PC-9 (cell line): ENCODE measurements at places on chromosomes 3 and 15. TPM values are rescaled to one million over a fixed set of nuclear protein-coding genes. Genes with fewer than 3 reads are reported as not detected.
A peak's percentile ranks its signal among the peaks of the same experiment; 100 is the strongest.

DNA sequence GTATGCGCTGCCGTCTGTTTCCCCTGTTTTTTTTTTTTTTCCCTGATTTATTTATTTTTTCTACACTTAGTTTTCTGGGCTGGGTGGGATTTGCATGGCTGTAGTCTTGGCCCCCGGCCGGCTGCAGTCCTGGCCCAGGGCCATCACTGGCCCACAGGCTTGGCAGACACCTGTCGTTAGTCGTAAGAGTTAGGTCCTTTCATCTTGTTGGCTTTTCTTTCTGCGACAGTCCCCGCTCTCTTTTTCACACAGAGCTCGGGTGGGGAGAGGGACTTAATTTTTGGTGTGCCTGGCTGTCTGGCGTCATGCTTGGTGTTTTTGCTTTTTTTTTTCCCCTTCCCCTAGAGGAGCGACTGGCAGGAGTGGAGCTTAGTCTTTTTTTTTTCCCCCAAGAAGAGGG is 183.4 kb downstream of the KLF13 start:
- no peak overlapping the region for H3K4me3 ChIP-seq
- H3K27ac ChIP-seq, result no peak overlapping the region
- H3K36me3 ChIP-seq, result no peaks in the 10 kb centered on the region
- no peak for DNase-seq
- H3K4me1 ChIP-seq, result no peaks in the 10 kb centered on the region
- H3K27me3 ChIP-seq, result no peaks in the 10 kb centered on the region

- no peak overlapping the region for H3K27ac ChIP-seq
- no peak overlapping the region for H3K4me3 ChIP-seq
- DNase-seq, result no peak
- H3K27me3 ChIP-seq, result no peaks in the 10 kb centered on the region
Observed at GRCh38 chr3:29212789-29213433, 68.0 kb upstream of the RBMS3 start.

GRCh38 chr3:188689101-188689574 is 482.6 kb upstream of the TPRG1 start:
- no peak overlapping the region for H3K4me3 ChIP-seq
- H3K4me1 ChIP-seq, result no peaks in the 10 kb centered on the region
- DNase-seq, result no peak
- no peaks in the 10 kb centered on the region for H3K27me3 ChIP-seq
- no peak overlapping the region for H3K27ac ChIP-seq

- peak; percentile 70 for DNase-seq
- H3K27ac ChIP-seq, result no peak overlapping the region
- H3K4me1 ChIP-seq, result no peaks in the 10 kb centered on the region
- H3K4me3 ChIP-seq, result no peak overlapping the region
- H3K36me3 ChIP-seq, result no peaks in the 10 kb centered on the region
Observed at GRCh38 chr3:38004415-38005075, 14.0 kb downstream of the VILL start.

DNA sequence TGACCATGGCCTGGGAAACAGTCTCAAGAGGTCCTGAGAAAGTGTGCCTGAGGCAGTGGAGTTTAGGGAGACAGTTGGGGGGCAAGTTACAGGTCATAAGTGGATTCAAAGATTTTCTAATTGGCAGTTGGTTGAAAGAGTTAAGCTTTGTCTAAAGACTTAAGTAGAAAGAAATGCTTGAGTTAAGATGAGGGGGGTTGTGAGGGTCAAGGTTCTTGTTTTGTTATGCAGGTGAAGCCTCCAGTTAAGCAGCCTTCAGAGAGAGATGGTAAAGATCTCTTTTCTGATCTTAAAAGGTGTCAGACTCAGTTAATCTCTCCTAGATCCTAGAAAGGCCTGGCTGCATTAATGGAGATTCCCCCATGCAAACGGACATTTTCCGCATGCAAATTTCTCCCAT is 356.3 kb upstream of the C2CD4B start:
- no peaks in the 10 kb centered on the region for H3K4me1 ChIP-seq
- no peak overlapping the region for H3K4me3 ChIP-seq
- no peaks in the 10 kb centered on the region for H3K36me3 ChIP-seq

- no peak for DNase-seq
- H3K27me3 ChIP-seq, result no peaks in the 10 kb centered on the region
Observed at GRCh38 chr3:164460851-164461250, 617.4 kb downstream of the SI start.

GRCh38 chr3:55162031-55162795 is 234.4 kb upstream of the LRTM1 start:
- no peaks in the 10 kb centered on the region for H3K36me3 ChIP-seq
- no peak overlapping the region for H3K4me3 ChIP-seq
- peak overlapping the region; percentile 24; the same call in 1 of the 2 replicates for H3K27ac ChIP-seq
- DNase-seq, result peak; percentile 44

DNA sequence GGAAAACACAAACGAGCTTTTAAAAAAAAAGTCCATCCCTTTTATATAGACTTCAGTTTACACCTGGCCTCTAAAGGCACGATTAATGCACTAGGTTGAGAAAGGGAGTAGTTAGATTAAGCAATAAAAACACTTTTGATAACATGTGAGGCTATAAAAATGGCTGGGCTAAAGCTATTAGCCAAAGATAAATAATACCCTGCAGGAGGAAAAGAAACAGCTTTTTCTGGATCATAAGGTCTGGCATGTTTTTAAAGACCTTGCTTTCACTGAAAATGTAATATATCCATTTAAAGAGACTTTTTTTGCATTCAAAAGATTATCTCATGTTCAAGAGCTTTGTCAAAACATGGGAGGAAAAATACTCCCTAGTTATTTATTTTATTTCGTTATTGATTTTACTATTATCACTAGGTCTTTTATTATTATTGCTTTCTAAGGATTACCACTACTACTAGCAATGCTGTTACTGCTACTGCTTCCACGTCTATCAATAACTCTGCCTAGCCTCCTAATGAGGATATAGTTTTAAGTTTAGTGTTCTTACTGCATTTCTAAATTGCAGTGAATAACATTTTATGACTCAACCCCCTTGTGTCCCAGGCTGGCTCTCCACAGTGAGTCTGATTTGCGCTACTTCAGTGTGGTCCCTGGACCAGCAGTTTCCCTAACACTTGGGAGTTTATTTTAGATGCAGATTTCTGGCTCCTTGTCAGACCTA is 93.4 kb downstream of the THRB start:
- no peaks in the 10 kb centered on the region for H3K27me3 ChIP-seq
- H3K27ac ChIP-seq, result no peak overlapping the region
- no peak for DNase-seq
- no peaks in the 10 kb centered on the region for H3K36me3 ChIP-seq

- peaks cover 41% of the 10 kb centered on the region for H3K4me1 ChIP-seq
- no peak overlapping the region for H3K4me3 ChIP-seq
- no peak for DNase-seq
- H3K27me3 ChIP-seq, result no peaks in the 10 kb centered on the region
- H3K36me3 ChIP-seq, result peaks cover 18% of the 10 kb centered on the region
Observed at GRCh38 chr3:14147066-14147435, 22.2 kb downstream of the TMEM43 start.

GRCh38 chr3:122356402-122356801 is 26.6 kb downstream of the MIX23 start:
- H3K36me3 ChIP-seq, result peaks cover 4% of the 10 kb centered on the region; the same call in 1 of the 2 replicates
- H3K4me1 ChIP-seq, result no peaks in the 10 kb centered on the region
- H3K27me3 ChIP-seq, result no peaks in the 10 kb centered on the region

GRCh38 chr3:8647137-8647985 is 2.8 kb upstream of the SSUH2 start:
- DNase-seq, result no peak
- no peaks in the 10 kb centered on the region for H3K4me1 ChIP-seq
- H3K27me3 ChIP-seq, result no peaks in the 10 kb centered on the region

- no peaks in the 10 kb centered on the region for H3K36me3 ChIP-seq
- H3K4me1 ChIP-seq, result peaks cover 17% of the 10 kb centered on the region
- no peaks in the 10 kb centered on the region for H3K27me3 ChIP-seq
Observed at GRCh38 chr3:194687638-194688199, 2.0 kb downstream of the FAM43A start.

- H3K36me3 ChIP-seq, result no peaks in the 10 kb centered on the region
- H3K27me3 ChIP-seq, result no peaks in the 10 kb centered on the region
- H3K4me1 ChIP-seq, result no peaks in the 10 kb centered on the region
- H3K27ac ChIP-seq, result no peak overlapping the region
- no peak overlapping the region for H3K4me3 ChIP-seq
Observed at GRCh38 chr3:23435318-23435717, 232.2 kb downstream of the UBE2E2 start.

- peaks cover 14% of the 10 kb centered on the region; the same call in 1 of the 2 replicates for H3K4me1 ChIP-seq
- H3K27me3 ChIP-seq, result peaks cover 26% of the 10 kb centered on the region; the same call in 1 of the 2 replicates
- H3K36me3 ChIP-seq, result no peaks in the 10 kb centered on the region
- no peak overlapping the region for H3K27ac ChIP-seq
- no peak overlapping the region for H3K4me3 ChIP-seq
Observed at GRCh38 chr3:37608061-37608702, 253.5 kb upstream of the CTDSPL start.

- no peaks in the 10 kb centered on the region for H3K36me3 ChIP-seq
- H3K27me3 ChIP-seq, result no peaks in the 10 kb centered on the region
- no peak overlapping the region for H3K27ac ChIP-seq
- no peak overlapping the region for H3K4me3 ChIP-seq
Observed at GRCh38 chr15:99385005-99385669, 133.9 kb downstream of the LRRC28 start.

DNA sequence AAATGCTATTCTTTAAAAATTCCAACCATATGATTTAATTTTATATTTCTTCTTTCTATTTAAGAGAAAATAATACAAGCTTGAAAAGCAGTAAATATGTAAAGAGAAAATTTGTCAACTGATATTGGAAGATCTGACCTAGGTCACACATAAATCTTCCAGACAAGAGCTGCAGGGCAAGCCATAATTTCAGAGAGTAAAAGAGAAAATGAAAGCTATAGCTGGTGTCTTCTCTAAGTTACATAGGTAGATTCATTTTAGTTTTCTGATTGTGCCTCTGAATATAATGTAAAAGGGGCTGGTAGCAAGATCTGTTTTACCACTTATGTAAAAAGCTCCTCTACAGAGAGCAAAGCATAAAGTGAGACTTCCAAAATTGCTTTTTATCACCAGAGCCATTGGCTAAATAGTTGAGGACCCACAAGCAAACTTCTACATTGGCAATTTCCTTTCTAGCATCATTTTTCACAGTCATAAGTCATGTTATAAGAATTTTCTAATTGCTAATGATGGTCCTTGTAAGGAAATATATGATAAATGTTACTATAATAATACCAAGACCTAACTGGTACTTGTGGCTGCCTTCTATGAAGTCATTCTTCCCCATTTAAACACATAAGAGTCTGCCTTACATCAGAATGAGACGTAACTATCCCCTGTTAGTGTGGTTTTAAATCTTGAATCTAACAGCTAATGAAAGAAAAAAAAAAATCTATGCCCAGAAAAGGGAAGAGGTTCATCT is 80.8 kb upstream of the SKOR1 start:
- no peak overlapping the region for H3K4me3 ChIP-seq
- no peak for DNase-seq
- no peak overlapping the region for H3K27ac ChIP-seq
- H3K27me3 ChIP-seq, result no peaks in the 10 kb centered on the region
- H3K4me1 ChIP-seq, result peaks cover 14% of the 10 kb centered on the region

DNA sequence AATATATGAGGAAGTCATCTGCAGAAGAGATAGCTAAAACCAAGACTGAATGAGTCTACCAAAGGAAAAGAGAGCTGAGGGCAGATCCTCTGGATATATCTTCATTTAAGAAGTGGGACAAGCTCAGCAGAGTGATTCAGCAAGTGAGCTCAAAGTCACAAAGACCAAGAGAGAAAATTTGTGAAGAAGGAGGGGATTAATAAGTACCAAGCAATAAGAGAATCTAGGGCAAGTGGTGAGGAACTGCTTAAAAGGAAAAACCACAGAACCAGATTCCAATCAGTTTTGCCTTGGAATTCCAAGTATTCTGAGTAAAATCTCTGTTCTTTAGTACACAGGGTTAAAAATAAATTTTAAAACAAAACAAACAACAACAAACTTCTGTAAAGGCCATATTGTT is 3.6 kb downstream of the EHHADH start:
- H3K27me3 ChIP-seq, result no peaks in the 10 kb centered on the region
- H3K27ac ChIP-seq, result no peak overlapping the region
- H3K36me3 ChIP-seq, result no peaks in the 10 kb centered on the region
- DNase-seq, result no peak
- H3K4me3 ChIP-seq, result no peak overlapping the region
- H3K4me1 ChIP-seq, result no peaks in the 10 kb centered on the region

- no peak overlapping the region for H3K27ac ChIP-seq
- H3K27me3 ChIP-seq, result no peaks in the 10 kb centered on the region
- no peak overlapping the region for H3K4me3 ChIP-seq
Observed at GRCh38 chr15:25177955-25178801, 223.4 kb downstream of the SNRPN start.

- H3K27ac ChIP-seq, result no peak overlapping the region
- H3K27me3 ChIP-seq, result peaks cover 24% of the 10 kb centered on the region
- H3K36me3 ChIP-seq, result no peaks in the 10 kb centered on the region
- DNase-seq, result no peak
Observed at GRCh38 chr3:38648024-38648658, 1.3 kb downstream of the SCN5A start.

Gene SPESP1
- total RNA-seq, result not detected in 2 replicates

Gene APPL1
- 24.2 and 34.1 TPM in 2 replicates for total RNA-seq

Gene SI
- not detected in 2 replicates for total RNA-seq

Gene MITF
- 15.5 and 17.2 TPM in 2 replicates for total RNA-seq

Gene CLDN16
- total RNA-seq, result 0.20 and 0.46 TPM in 2 replicates

Gene NR2E3
- 1.5 and 2.1 TPM in 2 replicates for total RNA-seq

Gene HIGD2B
- 0.35 TPM in 1 of 2 replicates, not detected in the other for total RNA-seq
